ENCODE measurements at places on chromosomes 2 and 18. TPM values are rescaled to one million over a fixed set of nuclear protein-coding genes. Genes with fewer than 3 reads are reported as not detected.

DNA sequence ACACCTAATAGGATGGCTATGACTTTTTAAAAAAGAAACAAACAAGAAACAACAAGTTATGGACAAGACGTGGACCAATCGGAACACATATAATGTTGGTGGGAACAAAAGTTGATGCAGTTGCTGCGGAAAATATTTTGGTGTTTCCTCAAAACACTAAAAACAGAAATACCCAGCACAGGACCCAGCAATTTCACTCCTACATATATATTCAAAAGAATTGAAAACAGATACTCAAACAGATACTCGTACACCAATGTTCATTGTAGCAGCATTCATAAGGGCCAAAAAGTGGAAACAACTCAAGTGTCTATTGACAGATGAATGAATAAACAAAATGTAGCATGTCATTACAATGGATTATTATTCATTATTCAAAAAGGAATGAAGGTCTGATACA lies 12.1 kb downstream of the CCDC141 start:
- H3K36me3 ChIP-seq: no peaks in the 10 kb centered on the region
- DNase-seq: no peak

TNFRSF11A gene
- total RNA-seq: 26.5 TPM

GRCh38 chr2:30134582-30134981 lies 12.2 kb upstream of the YPEL5 start:
- H3K36me3 ChIP-seq: no peaks in the 10 kb centered on the region
- no peaks in the 10 kb centered on the region for H3K27me3 ChIP-seq
- H3K27ac ChIP-seq: no peak overlapping the region
- peaks cover 6% of the 10 kb centered on the region for H3K4me1 ChIP-seq

DNA sequence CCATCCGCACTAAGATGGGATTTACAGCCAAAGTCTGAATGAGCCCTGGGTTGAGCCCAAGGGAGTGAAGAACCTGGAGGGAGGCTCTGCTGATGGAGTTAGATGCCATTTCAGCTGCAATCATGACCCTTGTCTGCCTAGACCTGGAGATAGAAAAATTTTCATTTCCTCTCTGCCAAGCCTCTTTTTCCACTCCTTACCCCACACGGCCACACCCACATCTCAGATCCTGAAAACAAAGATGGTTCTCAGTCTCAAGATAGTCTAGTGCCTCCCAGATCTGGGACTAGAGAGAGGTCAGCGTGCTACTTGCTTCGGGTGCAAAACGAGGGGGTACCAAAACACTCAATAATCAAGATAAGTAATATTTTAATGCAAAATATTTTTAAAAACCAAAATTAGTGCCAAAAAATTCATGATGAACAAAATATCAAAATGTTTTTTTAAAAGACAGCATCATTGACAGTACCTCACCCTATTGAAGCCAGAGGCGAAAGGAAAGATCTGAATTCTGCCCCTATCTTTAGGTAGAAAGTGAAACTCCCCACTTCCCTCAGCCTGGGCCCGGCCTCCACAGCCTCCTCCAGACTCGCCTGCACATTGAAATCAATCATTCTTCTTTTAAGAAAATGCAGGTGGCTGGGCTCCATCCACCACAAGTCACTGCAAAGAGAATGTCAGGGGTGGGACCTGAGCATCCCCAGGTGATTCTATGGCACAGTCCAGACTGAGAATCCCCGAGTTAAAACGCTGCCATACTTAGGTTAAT lies 57.8 kb upstream of the GPR45 start:
- peaks cover 7% of the 10 kb centered on the region for H3K4me1 ChIP-seq
- H3K27me3 ChIP-seq: peaks cover 56% of the 10 kb centered on the region
- H3K4me3 ChIP-seq: no peak overlapping the region

GRCh38 chr2:241039416-241039815 lies 41.0 kb downstream of the SNED1 start:
- no peak overlapping the region for H3K4me3 ChIP-seq
- H3K27ac ChIP-seq: no peak overlapping the region
- H3K27me3 ChIP-seq: no peaks in the 10 kb centered on the region
- H3K4me1 ChIP-seq: peaks cover 9% of the 10 kb centered on the region

- peak; percentile 72 for DNase-seq
- H3K4me1 ChIP-seq: peaks cover 7% of the 10 kb centered on the region
- no peaks in the 10 kb centered on the region for H3K27me3 ChIP-seq
- H3K27ac ChIP-seq: no peak overlapping the region
- no peak overlapping the region for H3K4me3 ChIP-seq
Measured at GRCh38 chr2:201218780-201219179, 35.8 kb downstream of the CASP10 start.

TSGA10 gene
- 3.6 TPM for total RNA-seq

DNA sequence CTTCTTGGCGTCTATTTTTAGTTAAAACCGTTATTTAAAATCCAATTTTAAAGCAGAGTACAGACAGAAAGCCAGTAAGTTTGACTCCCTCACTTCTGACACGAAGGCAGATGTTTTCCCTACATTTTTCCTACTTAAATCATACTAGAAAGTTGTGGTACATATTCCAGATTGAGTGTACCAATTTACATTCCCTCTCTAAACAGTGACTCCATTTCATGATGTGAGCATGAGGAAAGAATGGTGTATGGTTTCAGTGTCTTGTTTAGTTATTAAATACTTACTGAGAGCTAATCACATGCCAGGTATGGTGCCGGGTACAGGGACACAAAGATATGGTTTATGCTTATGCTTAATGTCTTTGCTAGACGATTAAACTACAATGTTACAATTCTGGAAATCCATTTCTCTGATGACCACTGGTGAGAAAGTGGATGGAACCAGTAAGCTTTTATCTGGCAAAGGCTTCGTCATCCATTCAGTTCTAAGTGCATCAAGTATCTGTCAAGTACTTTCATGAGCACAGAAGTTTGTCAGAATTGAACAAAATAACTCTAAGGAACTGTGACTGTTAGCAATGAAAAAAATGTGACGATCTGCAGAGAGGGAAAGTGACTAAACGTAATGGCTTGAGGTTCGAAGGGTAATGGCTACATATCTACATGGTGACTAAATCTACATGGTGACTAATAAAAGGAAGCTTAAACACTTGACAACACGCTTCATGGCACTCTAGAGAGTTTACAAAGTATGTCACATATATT lies 25.7 kb downstream of the MAP4K3 start:
- DNase-seq: peak; percentile 92
- H3K4me1 ChIP-seq: peaks cover 47% of the 10 kb centered on the region
- peak overlapping the region; percentile 28 for H3K4me3 ChIP-seq

COPS7B gene
- 37.6 TPM for total RNA-seq

DNA sequence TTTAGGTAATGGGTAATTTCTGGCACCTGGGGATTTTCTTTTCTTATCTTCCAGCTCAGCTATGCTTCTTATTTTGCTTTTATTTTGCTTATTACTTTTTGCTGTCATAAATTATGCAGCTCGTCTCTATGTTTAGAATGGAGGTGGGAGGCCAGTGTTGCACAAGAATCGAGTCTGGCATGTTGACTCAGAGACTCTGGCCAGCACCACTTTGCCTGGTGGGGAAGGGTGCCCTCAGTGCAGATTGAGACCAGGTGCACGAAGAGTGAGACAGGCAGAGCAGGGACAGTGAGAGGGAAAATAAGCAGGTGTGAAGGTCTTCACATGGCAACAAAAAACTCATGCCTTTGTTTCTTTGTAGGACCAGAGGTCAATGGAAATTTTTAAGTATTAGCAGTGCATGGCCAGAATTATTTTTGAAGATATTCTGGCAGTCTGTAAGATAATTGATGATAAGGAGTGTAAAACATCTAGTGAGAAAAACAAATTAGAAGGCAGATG lies 59.2 kb upstream of the SLC5A7 start:
- no peak for DNase-seq
- no peak overlapping the region for H3K4me3 ChIP-seq
- H3K27ac ChIP-seq: no peak overlapping the region
- no peaks in the 10 kb centered on the region for H3K36me3 ChIP-seq
- no peaks in the 10 kb centered on the region for H3K4me1 ChIP-seq

C2orf92 gene
- 3.3 TPM for total RNA-seq

SERPINB11 gene
- total RNA-seq: not detected

- no peaks in the 10 kb centered on the region for H3K27me3 ChIP-seq
- DNase-seq: peak; percentile 28
- peaks cover 43% of the 10 kb centered on the region for H3K36me3 ChIP-seq
- no peak overlapping the region for H3K27ac ChIP-seq
- H3K4me1 ChIP-seq: no peaks in the 10 kb centered on the region
Measured at GRCh38 chr2:165757906-165758675, 36.0 kb downstream of the GALNT3 start.

SPC25 gene
- total RNA-seq: 11.1 TPM

SLC9A4 gene
- 0.04 TPM for total RNA-seq

ALLC gene
- not detected for total RNA-seq

DNA sequence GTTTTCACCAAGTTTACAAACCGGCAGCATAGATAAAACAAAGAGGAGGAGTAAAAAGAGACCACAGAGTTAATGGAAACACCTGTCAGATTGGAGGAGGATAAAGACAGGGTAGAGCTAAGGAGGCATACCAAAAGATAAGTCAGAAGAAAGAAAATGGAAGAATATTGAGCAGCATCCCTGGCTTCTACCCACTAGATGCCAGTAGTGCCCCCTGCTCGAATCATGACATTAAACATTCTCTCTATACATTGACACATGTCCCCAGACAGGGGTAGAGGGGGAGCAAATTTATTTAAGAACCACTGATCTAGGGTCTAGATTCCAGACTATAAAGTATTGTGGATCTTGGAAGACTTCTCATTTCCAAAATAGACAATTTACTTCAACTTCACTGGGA lies 159.8 kb upstream of the ETAA1 start:
- no peak overlapping the region for H3K27ac ChIP-seq
- DNase-seq: peak; percentile 42
- H3K36me3 ChIP-seq: no peaks in the 10 kb centered on the region
- no peaks in the 10 kb centered on the region for H3K27me3 ChIP-seq
- H3K4me3 ChIP-seq: no peak overlapping the region
- no peaks in the 10 kb centered on the region for H3K4me1 ChIP-seq

DNA sequence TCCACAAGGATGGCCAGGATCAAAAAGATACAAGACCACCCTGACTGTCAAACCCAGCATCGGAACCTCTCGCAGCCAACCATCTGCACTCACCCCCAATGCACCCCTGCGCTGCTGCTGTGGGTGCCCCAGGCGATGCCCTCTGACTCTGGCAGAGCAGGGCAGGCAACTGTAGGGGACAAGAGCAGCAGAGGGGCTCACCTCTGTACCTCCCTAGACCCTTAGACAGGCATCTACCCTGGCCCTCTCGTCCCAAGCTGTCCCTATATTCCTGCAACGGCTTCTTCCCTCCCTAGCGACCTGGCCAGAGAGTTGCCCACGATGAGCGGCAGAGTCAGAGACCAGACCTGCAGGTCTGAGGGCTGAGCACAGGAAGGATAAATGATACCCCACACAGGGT lies 128.2 kb downstream of the HDAC4 start:
- no peak for DNase-seq
- no peaks in the 10 kb centered on the region for H3K27me3 ChIP-seq
- H3K4me1 ChIP-seq: peaks cover 35% of the 10 kb centered on the region
- no peaks in the 10 kb centered on the region for H3K36me3 ChIP-seq
- H3K4me3 ChIP-seq: no peak overlapping the region
- H3K27ac ChIP-seq: no peak overlapping the region

DNA sequence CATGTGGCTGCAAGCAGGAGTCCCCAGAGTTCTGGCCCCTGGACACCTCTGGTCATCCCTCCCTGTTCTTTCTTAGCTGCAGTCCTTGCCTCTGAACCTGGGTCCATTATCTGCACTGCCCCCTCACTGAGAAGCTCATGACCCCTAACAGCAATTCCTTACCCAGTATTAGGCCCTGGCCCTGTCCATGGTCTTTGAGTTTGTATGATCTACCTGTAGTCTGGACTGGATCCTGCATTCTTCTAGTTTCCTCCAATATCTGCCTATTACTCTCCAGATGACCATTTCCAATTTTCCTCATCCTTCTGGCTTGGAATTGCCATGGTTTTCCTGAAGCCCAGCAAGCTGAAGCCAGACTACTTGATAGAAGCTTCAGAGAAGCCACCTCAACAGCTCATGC lies 302.4 kb upstream of the HS6ST1 start:
- no peak overlapping the region for H3K4me3 ChIP-seq
- peaks cover 12% of the 10 kb centered on the region for H3K4me1 ChIP-seq
- no peaks in the 10 kb centered on the region for H3K36me3 ChIP-seq

DNA sequence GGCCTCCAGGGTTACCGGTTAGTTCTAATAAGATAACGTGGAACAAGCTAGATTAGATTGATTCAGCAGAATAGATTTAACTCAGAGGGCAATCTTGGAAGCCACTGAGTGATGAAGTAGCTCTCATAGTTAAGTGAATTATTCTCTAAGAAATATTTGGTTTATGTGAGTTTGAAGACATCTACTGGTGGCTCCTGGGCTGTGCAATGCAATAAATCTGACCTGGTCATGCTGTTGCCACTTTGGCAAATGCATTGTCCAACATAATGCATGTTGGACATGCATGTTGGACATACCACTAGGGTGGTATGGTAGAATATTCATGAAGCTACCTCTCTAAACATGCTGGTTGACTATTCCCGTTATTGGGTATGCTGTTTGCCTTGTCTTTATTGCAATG lies 493.7 kb upstream of the VRK2 start:
- DNase-seq: peak; percentile 13
- no peak overlapping the region for H3K27ac ChIP-seq
- peaks cover 28% of the 10 kb centered on the region for H3K27me3 ChIP-seq
- H3K36me3 ChIP-seq: no peaks in the 10 kb centered on the region
- H3K4me3 ChIP-seq: no peak overlapping the region

GRCh38 chr2:155412598-155412997 lies 714.1 kb downstream of the KCNJ3 start:
- no peak for DNase-seq
- H3K4me3 ChIP-seq: no peak overlapping the region
- H3K27me3 ChIP-seq: no peaks in the 10 kb centered on the region
- no peaks in the 10 kb centered on the region for H3K36me3 ChIP-seq
- H3K4me1 ChIP-seq: no peaks in the 10 kb centered on the region
- no peak overlapping the region for H3K27ac ChIP-seq

GRCh38 chr18:34639687-34640086 lies 70.4 kb upstream of the DTNA start:
- H3K27me3 ChIP-seq: no peaks in the 10 kb centered on the region
- H3K27ac ChIP-seq: no peak overlapping the region
- no peak overlapping the region for H3K4me3 ChIP-seq
- no peaks in the 10 kb centered on the region for H3K4me1 ChIP-seq

HTR2B gene
- total RNA-seq: not detected

DNA sequence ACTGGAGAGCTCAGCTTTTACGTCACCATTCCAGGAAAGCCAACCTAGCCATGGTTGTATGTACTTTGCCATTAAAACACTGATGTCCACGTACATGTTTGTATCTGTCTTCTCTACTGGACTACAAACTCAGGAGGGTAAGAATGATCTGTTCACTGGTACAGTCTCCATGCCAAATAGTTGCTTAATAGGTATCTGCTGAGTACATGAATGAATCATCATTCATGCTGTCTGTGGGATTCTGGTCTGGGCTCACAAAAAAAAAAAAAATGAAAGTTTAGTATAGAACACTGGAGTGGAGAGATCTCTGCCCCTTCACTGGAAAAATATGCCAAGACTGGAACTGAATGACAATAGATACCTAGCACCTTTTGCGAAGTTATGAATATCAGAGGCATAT lies 102.6 kb upstream of the ITGA4 start:
- H3K4me1 ChIP-seq: peaks cover 8% of the 10 kb centered on the region
- no peaks in the 10 kb centered on the region for H3K36me3 ChIP-seq
- H3K27ac ChIP-seq: no peak overlapping the region
- no peaks in the 10 kb centered on the region for H3K27me3 ChIP-seq
- no peak overlapping the region for H3K4me3 ChIP-seq
- DNase-seq: peak; percentile 64

OR6B2 gene
- not detected for total RNA-seq

GRCh38 chr2:74070991-74071390 lies 76.7 kb downstream of the BOLA3 start:
- no peaks in the 10 kb centered on the region for H3K4me1 ChIP-seq
- peaks cover 17% of the 10 kb centered on the region for H3K36me3 ChIP-seq
- H3K27ac ChIP-seq: no peak overlapping the region
- H3K4me3 ChIP-seq: no peak overlapping the region

PXDN gene
- total RNA-seq: 125 TPM

IL36B gene
- not detected for total RNA-seq

All from PC-3 (cell line).